Mucosa of descending colon (tissue), 3 donors: ENCODE measurements at places on chromosomes 7 and 10.

- no peak for DNase-seq
Observed at GRCh38 chr7:28654110-28654509, 241.8 kb downstream of the CREB5 start.

DNA sequence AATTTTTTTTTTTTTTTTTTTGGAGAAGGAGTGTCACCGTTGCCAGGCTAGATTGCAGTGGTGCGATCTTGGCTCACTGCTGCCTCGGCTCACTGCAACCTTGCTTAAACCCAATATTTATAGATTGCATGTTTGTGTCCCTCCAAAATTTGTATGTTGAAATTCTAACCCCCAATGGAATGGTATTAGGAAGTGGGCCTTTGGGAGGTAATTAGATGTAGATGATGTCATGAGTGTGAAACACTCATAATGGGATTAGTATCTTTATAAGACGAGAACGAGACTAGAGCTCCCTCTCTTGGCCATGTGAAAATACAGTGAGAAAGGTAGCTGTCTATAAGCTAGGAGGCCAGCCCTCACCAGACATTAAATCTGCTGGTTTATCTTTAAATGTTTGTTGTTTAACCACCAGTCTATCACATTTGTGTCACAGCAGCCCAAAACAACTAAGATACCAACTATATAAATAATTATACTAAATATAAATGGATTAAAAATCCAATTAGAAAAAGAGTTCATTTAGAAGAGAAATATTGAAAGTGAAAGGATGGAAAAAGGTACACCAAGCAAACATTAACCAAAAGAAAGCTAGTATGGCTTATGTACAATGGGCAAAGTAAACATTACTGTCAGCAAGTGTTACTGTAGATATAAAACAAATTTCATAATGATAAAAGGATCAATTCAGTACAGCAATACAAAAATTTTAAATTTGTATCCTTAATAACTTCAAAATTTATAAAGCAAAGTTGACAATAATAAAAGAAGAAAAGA is 9.3 kb downstream of the TCAF1 start:
- no peak for DNase-seq

DNA sequence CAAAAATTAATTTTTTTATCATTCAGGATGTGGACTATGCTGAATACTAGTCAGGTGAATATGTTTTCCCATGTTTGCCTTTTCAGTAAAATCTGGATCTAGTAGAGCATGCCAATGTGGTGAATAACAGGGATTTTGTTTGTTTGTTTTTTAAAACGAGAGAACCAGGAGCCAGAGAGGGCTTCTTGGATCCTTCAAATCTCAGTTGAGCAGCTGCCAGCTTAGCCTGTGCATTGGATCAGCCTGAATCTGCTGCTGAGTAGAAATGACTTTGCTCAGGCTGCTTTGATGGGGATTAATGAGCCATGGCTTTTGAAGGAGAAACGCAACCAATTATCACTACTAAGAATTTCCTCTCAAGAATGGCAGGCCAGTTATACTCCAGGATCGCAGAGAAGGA is 493.8 kb downstream of the ARL4A start:
- no peak for DNase-seq

- DNase-seq: no peak
Observed at GRCh38 chr10:111247781-111248389, 171.1 kb downstream of the ADRA2A start.

- no peak for DNase-seq
Observed at GRCh38 chr10:74096777-74097176, 53.9 kb downstream of the AP3M1 start.

DNA sequence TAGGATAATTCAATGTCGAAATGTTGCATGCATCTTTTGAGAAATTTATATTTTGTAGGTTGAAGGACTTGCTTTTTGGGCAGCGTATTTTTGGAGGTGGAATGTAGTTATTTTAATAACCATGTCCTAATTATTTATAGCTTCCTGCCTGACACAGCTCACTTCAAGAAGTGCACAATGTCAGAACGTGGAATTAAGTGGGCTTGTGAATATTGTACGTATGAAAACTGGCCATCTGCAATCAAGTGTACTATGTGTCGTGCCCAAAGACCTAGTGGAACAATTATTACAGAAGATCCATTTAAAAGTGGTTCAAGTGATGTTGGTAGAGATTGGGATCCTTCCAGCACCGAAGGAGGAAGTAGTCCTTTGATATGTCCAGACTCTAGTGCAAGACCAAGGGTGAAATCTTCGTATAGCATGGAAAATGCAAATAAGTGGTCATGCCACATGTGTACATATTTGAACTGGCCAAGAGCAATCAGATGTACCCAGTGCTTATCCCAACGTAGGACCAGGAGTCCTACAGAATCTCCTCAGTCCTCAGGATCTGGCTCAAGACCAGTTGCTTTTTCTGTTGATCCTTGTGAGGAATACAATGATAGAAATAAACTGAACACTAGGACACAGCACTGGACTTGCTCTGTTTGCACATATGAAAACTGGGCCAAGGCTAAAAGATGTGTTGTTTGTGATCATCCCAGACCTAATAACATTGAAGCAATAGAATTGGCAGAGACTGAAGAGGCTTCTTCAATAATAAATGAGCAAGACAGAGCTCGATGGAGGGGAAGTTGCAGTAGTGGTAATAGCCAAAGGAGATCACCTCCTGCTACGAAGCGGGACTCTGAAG is 620 bp downstream of the ZRANB1 start:
- no peak for DNase-seq
